ENCODE measurements at places on chromosomes 2 and 18.
A peak's percentile ranks its signal among the peaks of the same experiment; 100 is the strongest.

- DNase-seq, result no peak
These were observed 111.6 kb upstream of the HAAO start for GRCh38 chr2:42903821-42904575.

DNA sequence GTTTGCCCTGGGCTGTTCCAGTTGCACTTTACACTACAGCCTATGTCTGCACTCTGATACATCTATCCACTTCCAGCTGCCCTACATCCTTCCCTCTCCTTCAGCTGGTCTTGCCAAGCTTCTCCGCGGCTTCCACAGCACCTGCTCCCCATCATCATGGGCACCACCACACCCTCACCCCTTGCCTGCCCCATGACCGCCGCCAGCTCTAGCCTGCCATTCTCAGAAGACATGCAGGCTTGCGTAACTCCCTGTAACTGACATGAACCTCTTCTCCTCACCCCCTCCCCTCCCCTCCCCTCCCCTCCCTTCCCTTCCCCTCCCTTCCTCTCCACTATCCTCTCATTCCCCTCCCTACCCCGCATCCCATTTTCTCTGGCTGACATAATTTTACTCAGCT, 46.0 kb downstream of the PAX8 start:
- no peak for DNase-seq

- peak; percentile 13 for DNase-seq
These were observed 59.7 kb downstream of the MAP4K3 start for GRCh38 chr2:39377226-39377939.

- no peak for DNase-seq
These were observed 25.7 kb upstream of the FAM178B start for GRCh38 chr2:97011977-97012569.

GRCh38 chr2:54543733-54544396, 87.7 kb downstream of the SPTBN1 start:
- DNase-seq, result no peak

DNA sequence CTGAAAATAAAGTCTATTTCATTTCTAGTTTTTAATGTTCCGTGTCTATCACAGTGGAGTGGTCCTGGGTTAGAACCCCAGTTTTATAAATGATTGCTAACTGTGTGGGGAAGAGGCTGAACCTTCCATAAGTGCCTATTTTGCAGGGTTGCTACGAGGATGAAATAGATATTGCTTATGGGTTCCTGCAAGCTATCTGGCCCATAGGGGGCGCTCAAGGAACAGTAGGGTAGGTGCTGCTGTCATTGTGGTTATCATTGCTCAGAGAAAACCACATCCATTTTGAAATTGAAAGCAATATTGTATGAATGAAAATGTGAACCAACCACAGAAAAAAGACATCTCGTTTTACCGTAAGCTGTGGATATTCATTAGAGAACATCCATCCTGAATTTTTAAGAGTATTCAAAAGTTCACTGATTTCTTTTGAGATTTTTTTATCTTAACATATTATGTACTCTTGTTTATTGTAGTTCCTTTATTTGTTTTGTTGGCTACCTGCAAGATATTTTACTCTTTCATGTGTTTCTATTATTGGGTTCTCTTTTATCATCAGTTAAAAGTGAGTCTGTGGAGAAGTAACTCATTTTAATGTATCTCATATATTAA, 261.6 kb downstream of the NAPG start:
- DNase-seq, result peak; percentile 88
